ENCODE measurements at places on chromosomes 12 and 14.

DNA sequence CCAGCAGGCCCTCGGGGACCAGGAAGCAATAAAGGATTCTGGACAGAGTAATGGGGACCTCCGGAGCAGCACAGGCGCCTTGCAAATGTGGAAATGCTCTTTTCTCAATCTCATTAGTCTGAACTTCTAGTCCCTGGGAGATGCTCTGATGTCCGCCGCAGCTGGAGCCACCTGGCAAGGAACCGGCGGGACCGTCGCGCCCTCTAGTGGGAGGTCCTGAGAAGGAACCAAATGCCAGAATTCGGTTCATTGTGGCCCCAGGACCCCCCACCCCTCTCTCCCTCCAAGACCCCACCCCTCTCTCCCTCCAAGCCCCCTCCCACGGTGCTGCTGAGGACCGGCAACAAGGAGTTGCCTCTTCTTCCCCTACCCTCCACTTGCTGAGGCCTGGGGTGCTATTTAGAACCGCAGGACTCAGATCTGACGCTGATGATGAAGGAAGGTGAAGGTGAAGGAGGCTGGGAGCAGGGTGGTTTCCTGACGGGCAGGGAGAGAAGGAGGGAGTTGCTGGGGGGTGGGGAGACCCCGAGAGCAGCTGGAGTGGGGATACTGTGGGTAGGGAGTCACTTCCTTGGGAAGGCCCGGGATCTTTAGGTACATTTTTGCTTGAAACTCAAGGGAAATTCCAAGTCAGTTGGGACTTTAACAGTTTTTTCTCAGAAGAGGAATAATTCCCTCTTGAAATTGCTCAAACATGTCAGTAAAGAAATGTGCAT lies 42.5 kb downstream of the SMIM41 start:
- peak; percentile 59 for DNase-seq

DNA sequence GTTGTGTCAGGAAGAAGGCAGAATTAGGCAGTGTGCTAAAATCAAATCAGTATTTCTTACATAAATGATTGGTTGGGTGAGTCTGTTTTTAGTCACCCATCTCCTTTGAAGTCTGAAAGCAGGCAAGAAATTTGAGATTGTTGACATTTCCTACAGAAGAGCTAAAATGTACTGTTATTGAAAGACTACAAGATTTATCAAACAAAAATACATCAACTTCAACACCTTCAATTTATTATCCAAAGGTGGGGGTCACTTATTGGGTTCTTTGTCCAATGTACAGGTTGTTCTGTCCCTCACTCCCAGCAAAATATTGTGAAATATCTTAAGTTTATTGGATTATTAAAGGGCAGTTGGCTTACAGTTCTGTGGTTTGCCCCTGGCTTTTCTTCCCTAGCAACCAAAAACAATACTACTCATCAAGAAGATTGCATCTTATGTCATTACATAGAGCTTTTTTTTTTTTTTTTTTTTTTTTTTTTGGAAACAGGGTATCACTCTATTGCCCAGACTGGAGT lies 20.6 kb upstream of the PKP2 start:
- DNase-seq: peak; percentile 30

DNA sequence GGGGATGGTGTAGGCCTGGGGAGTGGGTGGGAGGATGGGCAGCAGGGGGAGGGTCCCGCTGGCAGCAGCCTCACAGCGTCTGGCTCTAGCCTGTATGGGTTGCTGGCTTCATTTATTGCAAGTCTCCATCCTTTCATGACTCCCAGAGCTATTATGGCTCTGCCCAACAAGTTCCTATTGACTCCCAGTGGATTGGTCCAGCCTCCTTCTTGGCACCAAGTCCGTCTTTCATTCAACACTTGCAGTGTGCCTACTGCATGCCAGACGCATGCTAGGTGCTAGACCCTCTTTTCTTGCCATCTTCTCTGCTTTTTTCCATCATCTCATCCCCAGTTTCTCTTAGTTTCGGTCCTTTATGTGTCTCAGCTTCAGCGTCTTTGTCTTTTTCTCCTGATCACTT lies 1.1 kb downstream of the PSMB11 start:
- no peak for DNase-seq

GRCh38 chr12:3272958-3273357 lies 195.8 kb downstream of the TSPAN9 start:
- DNase-seq: no peak

DNA sequence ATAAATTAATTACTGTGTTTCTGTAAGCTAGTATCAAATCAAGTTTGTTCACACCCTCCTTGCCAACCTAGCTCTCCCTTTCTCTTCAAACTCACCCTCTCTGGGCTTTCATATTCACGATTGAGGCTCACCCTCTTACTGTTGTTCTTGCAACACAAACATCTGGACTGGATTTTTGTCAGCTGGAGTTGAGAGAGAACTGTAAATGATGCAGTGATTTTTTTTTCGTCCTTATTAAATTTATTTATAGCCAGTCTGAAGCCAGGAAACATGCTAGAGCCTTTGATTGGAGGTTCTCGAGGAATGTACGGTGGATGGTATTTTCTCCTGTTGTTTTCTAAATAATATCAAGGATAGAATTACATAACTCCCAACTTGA lies 485.1 kb downstream of the ZFP36L1 start:
- no peak for DNase-seq

GRCh38 chr14:103734081-103734888 lies 18.7 kb downstream of the ZFYVE21 start:
- no peak for DNase-seq

DNA sequence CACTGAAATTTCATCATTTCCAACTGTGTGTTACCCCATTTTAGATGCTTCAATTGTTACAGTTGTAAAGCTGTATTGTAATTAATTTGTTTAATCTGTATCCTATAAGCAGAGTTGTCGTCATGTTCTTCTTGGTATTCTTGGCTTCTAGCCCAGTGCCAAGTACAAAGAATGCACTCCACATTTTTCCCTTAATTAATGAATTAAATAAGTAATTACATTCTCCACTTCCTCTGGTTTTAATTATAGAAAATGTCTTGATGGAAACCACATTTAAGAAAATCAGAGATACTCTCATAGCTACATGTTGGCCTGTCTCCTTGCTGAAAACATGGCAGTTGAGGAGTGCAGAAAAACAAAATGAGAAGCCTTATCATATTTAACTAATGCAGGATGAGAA lies 746 bp downstream of the DNAI7 start:
- DNase-seq: no peak

DNA sequence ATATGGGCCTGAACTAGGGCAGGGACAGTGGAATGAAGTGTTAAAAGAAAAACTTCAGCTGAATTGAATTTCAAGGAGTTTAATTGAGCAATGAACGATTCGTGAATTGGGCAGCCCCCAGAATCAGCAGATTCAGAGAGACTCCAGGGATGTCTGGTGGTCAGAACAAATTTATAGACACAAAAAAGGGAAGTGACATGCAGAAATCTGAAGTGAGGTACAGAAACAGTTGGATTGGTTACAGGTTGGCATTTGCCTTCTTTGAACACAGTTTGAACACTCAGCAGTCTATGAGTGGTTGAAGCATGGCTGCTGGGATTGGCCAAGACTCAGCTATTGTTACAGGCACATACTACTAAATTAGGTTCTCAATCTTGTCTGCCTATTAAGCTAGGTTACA lies 9.7 kb upstream of the TBPL2 start:
- no peak for DNase-seq

DNA sequence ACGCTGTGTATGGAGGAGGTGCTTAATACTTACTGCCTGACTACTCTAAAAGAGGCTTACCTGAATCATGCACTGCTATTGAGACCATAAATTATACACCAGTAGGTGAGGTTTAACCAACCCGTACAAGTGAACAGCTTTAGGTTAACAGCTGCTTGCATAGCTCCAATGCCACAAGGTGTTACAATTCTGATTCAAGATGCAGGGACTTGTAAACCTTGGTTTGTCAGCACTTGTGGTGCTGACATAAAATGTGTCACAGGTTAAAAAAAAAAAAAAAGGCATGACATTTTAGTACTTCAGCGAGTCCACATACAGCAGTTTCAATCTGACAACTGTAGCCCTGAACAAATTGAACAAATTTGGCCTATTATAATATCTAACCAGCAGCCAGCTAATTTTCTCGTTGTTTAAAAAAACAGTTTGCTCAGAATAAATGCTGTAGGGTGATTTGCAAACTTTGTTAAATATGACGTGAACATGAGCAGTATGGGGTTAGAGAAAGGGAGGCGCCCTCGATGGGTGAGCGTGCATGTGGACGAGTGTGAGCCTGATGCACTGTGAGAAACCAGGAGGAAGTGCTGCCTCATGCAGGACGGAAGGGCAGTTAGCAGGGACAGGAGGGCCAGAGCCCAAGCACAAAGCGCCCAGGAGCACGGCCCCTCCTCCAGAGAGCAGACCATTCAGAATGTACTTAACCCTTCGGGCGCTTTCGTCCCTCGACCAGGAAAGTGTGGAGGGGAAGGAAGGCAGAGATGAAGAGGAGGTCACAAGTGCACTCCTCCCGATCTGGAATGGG lies 44.7 kb downstream of the TCHP start:
- DNase-seq: no peak

GRCh38 chr12:17030338-17030737 lies 424.4 kb upstream of the LMO3 start:
- no peak for DNase-seq

DNA sequence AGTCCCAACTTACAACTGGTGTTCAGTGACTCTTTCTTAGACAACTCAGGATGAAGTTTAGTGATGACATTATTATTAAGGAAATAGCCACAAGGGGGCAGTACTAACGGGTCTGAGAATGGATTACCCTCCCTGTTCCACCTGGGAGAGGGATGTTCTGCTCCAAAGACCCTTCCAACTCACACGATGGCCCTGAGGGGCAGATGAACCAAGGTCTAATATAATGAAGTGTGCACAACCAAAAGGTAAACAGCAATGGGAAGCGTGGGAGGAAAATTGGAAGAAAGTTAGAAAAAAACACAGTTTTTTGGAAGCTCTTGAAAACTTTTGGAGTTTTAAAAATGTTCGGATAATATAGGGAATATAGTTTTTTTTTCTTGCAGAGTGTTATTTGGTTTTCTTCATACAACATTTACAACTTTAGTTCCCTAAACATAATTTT lies 24.0 kb downstream of the FGF6 start:
- DNase-seq: peak; percentile 17

DNA sequence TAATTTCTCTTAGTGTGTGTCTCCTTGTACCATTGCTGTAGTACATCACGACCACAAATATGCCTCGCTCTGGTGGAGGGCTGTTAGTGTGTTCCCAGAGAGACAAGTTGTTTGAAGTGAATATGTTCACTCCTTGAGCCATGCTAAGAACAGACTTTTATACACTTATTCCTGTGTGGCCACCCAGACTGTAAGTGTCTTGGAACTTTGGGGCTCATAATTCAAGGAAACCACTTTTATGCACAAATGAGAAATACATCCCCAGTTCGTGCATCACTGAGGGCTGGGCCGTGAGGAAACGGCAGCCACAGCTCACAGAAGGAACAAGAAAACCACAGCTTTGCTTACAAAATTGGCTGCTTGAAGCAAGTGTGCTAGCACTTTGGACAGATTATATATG lies 362.2 kb upstream of the DDHD1 start:
- no peak for DNase-seq

DNA sequence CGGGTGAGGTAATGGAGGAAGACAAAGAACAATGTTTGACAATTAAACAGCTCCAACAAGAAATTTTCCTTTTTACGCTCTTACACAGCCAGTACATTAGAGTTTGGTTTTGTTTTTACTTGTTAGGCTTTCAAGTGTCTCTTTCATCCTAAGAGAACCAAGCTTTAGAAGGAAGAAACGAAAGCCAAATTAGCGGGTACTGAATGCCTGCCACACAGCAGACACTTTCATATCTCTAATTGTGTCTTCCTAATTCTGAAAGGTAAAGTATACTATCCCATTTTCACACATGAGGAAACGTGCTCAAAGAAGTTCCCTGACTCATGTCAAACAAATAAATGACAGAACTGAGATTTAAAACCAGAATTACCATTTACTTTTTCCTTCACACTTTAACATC lies 65.0 kb downstream of the CDK17 start:
- no peak for DNase-seq

GRCh38 chr14:67188326-67188725 lies 914 bp upstream of the GARIN2 start:
- DNase-seq: no peak

DNA sequence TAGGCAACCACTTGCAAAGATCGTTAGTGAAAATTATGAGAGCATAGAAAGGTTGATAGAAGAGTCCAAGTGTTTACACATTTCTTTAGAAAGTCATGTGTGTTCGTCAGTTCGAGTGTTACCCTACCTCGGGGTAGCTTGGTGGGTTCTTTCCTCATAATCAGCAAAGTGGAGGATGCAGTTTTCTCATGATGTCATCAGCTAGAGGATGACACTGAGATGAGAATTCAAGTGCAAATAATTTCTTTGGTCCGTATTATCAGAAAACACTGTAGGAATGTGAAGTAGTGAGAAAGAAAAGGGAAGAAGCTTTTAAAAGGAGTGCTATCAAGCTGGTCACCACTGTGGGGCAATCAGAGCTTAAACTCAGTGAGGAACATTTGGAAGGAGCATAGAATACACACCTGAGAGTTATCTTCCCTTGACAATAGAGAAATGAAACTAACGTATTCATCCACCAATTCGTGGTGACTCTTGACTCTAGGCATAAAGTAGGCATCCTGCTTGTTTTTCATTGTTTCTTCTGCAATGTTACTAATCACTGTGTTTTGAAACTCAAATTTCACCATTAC lies 1340.9 kb upstream of the TMEM132C start:
- no peak for DNase-seq

DNA sequence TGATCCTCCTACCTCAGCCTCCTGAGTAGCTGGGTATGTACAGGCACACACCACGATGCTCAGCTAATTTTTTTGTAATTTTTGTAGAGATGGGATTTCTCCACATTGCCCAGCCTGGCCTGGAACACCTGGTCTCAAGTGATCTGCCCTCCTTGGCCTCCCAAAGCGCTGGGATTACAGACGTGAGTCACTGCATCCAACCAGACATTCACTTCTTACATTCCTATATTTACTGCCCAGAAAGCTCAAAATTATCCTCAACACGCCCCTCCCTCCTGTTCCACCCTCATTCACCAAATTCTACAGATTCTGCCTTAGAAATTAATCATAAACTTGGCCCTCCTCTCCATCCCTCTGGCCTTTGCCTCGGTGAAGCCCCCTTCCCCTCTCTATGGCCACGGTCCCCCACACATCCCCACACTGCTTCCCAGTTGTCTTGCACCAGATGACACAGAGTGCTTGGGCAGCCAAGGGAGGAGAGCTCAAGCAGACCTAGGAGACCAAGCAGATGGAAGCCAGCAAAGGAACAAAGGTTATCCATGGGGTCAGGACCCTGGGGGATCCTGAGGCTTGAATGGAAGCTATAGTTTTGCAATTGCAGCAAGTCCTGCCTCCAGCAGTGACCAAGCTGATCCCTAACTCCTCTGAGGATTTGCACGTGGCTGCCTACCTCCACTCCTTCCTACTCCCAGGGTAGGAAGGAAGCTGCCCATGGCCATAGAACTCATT lies 213.2 kb upstream of the FOXN3 start:
- no peak for DNase-seq

DNA sequence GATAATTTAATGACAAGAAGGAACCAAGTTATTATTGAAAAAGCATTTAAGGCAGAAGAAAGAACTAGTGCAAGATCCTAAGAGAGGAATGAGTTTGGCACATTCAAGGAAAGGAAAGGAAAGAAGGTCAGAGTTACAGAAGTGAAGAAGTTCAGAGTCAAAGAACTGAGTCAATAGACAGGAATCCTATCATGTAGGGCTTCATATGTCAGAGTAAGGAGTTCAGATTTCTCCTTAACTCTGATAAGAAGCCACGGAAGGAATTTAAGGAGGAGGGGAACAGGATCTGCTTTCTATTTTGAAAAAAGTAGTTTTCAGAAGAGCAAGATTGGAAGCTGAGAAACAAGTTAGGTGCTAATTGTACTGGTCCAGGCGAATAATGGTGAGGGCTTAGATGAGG lies 223.1 kb upstream of the FOXN3 start:
- DNase-seq: no peak

Measured in inflammatory macrophage treated with lipopolysaccharide for 1 hour (primary cell).